ENCODE measurements at places on chromosomes 6 and 20.

DNA sequence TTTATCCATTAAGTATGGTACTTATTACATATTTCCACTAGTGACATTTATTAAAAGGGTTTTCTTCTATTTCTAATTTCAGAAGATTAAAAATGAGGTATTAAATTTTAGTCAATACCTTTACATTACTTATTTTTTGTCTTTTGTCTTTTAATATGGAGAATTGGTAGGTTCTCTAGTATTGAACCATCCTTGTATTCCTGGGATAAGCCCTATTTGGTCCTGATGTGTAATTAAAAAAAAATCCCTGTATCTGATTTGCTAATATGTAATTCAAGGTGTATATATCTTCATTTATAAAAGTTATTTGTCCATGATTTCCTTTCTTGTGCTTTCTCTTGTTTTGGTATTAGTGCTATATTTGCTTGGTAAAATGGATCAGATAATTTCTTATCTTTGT lies 153.7 kb downstream of the TRMT11 start:
- DNase-seq, result no peak

- no peak for DNase-seq
These were observed 41.7 kb downstream of the CNKSR3 start for GRCh38 chr6:154468760-154469159.

- no peak for DNase-seq
These were observed 356 bp downstream of the BYSL start for GRCh38 chr6:41921712-41921998.

DNA sequence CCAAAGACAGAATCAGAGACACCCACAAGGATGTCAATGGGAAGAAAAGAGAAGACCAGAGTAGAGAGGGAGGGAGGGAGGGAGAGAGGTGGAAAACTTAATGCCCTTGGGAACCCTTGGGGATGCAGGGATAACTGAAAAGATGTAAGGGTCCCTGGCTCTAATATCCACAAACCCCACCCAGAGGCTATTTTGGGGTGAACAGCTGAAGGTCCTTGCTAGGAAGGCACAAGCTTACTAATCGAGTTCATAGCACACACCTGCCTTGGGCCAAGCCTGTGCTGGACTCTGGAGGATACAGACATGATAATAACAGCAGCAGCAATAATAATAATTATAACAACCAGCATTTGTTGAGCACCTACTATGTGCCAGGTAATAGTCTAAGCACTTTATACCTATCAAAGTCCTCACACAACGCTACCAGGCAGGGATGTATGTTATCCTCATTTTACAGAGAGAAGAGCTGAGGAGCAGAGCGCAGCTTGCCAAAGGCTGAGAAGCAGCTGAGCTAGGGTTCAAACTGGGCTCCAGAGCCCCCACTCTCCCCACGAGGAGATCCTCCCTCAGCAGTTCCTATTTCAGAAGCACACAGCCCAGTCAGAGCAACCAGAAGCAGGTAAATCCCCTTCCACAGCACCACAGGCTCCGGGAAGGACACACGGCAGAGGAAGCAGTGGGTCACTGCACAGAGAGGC lies 174.2 kb downstream of the ANKRD60 start:
- no peak for DNase-seq

GRCh38 chr6:110781522-110782214 lies 33.6 kb downstream of the CDK19 start:
- no peak for DNase-seq

DNA sequence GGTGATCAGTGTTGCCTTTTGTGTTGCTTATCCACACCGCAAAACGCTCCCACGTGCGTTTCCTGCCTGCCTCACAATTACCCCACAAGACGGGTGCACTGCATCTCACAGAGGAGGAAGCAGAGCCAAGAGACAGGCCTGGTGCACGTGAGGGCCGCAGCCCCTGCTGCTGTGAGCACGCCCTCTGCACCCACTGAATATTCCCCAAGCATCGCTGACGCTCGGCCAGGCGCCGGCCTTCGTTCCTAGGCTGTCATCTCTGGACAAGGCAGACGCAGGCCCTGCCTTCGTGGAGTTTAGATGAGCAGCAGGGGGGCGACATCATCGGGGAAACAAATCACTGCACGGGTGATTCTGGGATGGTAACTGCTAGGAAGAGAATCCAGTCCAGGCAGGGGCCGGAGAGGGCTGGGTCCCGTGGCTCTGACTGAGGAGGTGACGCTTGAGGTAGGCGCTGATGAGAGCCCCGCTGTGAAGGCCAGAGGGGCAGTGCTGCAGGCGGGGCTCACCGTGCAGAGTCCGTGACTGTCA lies 162.4 kb upstream of the QKI start:
- no peak for DNase-seq

DNA sequence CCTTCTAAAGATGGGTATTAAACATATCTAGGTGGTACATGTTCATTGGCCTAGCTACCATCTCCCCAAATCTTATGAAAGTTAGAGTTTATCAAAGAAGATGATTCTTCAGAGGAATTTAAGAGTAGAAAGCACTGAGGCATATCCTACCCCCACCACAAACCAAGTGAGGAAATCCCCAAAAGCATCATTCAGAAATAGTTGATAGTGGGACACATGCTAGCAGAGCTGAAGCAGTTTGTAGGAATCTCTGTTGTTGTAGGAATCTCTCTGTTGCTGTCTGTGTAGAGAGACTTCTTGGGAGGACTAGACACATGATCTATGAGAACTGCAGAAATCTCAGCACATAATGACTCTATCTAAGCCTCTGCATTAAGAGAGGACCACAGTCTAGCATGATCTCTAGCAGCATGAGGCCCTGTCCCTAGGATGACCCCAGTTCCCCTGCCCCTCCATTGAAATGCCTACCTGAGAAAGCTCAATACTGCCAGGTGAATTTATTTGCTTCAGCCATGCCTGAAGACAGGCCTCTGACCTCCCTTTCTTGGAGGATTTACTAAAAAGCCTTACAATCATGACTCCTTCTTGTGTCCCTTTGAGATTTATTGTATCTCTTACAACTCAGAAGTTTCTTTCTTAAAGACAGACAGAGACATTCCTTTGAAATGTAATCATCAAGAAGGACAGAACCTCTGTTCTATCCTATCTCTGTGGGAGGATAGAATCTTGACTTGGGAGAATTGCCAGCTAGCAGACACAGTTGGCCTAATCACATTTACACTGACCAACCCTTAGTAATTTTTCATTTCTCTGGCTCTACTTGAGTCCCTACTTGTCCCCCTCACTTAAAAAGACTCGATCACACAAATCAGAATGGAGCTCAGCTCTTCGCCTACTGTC lies 582.4 kb downstream of the PHF3 start:
- DNase-seq, result no peak

GRCh38 chr6:113709936-113710509 lies 147.1 kb upstream of the MARCKS start:
- DNase-seq, result no peak

GRCh38 chr6:138991206-138991605 lies 3.2 kb upstream of the REPS1 start:
- DNase-seq, result no peak

DNA sequence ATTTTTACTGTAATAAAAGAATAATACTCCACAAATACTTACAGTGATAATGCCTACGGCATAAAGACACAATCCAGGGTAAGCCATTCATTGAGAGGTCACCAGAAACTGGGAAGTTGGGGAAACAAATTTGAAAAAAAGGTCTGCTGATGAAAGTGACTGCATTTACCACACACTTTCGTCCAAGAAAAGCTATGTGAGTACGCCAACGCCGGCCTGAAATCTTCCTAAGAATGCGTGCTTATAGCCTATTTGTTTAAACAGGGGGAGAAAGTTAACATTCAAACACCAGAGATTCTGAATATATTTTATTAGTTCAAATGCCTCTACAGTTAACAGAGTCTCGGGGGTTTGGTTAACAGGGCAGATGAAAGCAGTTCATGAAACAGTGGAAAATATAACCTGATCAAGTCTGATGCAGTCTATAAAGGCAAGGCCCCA lies 657 bp upstream of the LTV1 start:
- no peak for DNase-seq

GRCh38 chr20:62969179-62969760 lies 16.8 kb downstream of the SLC17A9 start:
- DNase-seq, result no peak

DNA sequence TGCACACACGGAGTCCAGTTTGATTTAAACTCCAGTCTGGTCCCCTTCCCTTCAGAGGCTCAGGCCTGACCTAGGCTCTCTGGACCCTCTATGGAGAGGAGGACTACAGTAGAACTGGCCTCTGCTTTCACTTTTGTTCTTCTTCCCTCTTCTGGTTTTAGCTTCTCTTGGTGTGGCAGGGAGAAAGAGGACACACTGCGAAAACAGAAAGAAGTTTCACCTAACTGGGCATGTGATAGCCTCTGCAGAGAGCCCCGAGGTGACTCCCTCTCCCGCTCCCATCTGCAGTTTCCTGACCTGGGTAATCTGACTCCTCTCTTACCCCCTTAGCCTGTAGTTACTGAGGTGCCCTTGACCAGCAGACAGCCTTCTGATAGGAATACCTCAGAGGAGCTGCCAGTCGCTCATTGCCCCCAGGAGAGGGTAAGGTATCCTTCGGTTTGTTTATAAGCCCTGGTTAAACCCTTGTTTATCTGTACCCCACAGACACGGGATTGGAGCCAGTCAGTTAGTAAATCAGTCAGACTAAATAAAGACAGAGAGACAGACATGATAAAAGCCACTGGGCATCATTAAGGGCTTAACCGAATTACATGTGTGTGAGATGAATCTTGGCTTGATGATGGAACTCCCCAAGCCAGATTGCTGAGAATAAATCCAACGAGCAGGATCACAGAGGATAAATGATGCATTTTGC lies 12.0 kb upstream of the DTNBP1 start:
- DNase-seq, result no peak

- no peak for DNase-seq
These were observed 21.2 kb downstream of the RAB22A start for GRCh38 chr20:58330687-58331086.

GRCh38 chr20:23142162-23143050 lies 56.3 kb upstream of the CD93 start:
- no peak for DNase-seq

GRCh38 chr6:22313796-22314195 lies 17.0 kb upstream of the PRL start:
- no peak for DNase-seq

DNA sequence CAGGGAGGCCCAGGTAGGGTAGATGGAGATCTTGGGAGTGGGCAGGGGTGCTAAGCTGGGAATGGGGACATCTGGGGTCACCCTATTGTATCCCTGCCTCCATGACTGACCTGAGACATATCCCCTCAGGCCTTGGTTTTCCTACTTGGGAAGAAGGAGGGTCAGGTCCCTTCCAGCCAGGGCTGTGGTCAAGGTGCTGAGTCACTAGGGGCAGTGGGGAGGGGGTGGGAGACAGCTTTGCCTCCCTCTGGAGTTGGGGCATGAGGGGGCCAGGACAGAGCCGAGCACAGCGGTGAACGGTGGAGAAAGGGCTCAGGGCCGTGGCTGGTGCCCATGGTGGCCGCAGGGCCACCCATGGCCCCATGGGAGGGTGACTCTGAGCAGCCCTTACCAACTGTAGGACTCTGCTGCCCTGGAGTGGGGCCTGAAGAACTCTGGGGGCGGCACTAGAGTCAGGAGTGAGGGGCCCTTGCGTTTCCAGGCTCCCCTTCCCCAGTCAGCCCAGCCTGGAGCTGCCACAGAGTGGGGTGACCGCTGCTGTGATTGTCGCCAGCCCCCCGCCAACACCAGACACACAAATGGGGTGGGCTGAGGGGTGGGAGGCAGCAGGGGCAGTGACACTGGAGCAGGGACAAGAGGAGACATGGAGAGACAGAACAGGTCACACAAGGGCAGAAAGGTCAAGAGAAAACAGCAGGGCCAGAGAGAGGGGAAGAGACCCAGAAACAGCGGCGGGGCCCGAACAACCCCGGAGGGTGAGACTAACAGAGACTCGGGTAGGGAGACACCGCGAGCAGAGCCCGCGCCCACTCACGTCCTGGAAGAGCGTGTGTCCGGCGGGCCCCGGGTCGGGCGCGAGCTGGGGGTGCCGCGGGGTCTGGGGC lies 576 bp downstream of the NECAB3 start:
- peak; percentile 24 for DNase-seq

- no peak for DNase-seq
These were observed 533 bp downstream of the MRPS18A start for GRCh38 chr6:43687079-43687436.

DNA sequence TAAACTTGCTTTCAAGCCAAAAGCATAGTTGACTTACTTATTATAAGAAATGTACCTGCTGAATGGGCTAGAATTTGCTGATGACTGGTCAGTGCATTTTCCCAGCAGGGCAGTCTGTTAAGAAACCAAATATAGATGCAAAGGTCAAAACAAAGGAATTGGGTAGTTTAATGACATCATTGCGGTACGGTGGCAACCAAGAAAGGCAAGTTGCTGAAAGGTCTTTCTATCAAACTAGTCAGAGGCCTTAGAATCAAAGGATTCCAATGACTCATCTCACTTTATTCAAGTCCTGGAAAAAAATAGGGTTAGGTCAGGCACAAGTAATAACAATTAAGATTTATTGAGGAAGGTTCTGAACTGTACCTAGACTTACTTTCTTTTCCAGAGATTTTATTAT lies 76.4 kb downstream of the KIZ start:
- no peak for DNase-seq

DNA sequence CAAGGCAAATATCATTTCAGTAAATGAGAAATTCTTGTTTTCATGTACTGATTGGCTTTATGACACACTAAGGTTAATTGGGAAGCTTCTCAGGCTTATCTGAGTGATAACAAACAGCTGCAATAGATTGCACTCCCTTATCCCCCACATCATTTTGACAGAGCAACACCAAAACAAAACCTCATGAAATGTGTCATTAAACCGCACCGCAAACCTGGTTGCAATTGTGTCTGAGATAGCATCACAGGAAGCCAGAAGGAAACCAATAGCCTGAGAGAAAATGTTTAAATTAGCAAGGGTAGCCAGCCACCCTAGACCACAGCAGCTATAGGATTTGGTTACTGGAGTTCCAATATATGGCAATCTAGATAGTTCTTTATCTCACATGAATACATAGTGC lies 31.6 kb upstream of the LAMA4 start:
- no peak for DNase-seq

DNA sequence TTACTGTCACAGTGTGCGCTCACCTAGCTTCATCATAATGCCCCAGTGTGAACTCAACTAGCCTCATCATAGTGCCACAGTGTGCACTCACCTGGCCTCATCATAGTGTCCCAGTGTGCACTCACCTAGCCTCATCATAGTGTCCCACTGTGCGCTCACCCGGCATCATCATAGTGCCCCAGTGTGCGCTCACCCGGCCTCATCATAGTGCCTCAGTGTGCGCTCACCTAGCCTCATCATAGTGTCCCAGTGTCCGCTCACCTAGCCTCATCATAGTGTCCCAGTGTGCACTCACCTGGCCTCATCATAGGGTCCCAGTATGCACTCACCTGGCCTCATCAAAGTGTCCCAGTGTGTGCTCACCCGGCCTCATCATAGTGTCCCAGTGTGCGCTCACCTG lies 10.6 kb downstream of the TMEM242 start:
- DNase-seq, result no peak

GRCh38 chr6:147547369-147547902 lies 38.9 kb downstream of the SAMD5 start:
- no peak for DNase-seq

All from naive thymus-derived CD8-positive, alpha-beta T cell (primary cell).